ENCODE measurements at places on chromosomes 6 and 20.

DNA sequence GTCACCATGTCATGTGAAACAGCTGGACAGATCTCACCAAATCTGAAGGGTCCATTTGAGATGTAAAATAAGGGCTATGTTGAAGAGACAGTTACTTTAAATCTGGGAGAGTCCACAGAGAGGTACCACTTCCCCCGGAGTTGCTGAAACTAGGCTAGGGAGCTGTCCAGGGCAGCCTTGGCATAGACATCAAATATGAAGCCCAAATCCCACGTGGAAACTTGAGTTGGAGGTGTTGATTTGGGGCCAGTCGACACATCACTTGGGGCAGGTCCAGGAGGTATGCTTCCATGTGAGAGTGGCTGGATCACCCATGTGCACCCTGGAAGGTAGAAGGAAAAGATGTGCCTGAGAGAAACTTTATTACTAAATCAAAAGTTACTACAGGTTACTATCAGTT, 12.0 kb upstream of the SERPINB9 start:
- DNase-seq, result no peak

DNA sequence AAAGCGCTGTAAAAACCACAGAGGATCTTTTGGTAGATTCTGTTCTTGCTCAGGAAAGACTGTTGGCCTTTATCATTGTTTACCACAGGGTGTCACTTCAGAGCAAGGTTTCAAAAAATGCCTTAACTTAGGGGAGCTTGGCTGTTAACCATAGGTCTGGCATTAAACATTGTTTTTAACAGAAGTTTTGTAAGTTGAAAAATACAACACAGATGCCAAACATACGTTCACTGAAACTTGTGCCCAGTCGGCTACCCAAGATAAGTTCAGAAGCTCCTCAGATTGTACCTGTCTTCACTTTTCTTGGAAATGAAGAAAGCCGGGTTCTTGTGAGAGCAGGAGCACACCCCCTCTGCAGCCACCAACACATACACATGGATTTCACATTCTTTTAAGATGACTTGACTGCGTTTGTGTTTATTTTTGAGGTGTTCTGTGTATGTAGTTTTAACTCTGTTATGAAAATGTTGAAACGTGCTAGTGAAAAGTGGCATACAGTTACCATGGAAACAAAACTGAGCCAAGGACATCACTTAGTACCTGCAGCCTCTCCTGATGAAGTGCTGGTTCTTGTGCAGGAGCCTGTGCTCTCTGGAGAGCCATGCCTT, 64.9 kb downstream of the SYCP2L start:
- no peak for DNase-seq

- no peak for DNase-seq
Measured at GRCh38 chr6:15342114-15342513, 96.2 kb downstream of the JARID2 start.

GRCh38 chr6:109048176-109048575, 46.5 kb downstream of the SESN1 start:
- DNase-seq, result no peak

DNA sequence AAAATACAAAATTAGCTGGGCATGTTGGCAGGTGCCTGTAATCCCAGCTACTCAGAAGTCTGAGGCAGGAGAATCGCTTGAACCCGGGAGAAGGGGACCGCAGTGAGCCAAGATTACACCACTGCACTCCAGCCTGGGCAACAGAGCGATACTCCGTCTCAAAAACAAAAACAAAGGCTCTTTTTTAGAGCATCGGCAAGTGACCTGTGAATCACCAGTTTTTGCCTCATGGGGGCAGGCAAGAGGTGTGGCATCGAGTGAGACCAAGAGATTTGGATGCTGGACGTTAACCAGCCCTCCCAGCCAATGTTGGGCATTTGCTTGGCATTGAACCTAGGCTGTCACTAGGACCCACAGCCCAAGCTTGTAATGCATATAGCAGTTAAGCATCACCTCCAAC, 14.6 kb upstream of the CDK5RAP1 start:
- DNase-seq, result no peak

DNA sequence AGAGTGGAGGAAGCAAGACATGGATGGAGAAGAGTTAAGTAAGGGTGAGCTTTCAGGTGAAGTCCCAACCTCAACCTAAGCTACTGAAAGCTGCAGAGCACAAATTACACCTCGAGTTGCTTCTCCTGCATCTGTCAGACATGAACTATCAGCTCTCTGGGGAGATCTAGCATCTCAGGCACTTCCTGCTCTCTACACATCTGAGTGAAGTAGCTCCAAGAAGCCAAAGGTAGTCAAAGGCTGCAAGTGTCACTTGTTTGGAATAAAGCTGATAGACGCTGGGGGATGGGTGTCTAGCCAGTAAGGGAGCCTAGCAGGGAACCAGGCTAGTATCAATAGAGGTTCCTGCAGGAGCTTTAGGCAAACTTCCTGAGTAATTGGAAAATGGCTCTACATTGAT, 228.0 kb downstream of the PLCB1 start:
- DNase-seq, result no peak

- no peak for DNase-seq
Measured at GRCh38 chr20:63014710-63015109, 7.9 kb upstream of the BHLHE23 start.

DNA sequence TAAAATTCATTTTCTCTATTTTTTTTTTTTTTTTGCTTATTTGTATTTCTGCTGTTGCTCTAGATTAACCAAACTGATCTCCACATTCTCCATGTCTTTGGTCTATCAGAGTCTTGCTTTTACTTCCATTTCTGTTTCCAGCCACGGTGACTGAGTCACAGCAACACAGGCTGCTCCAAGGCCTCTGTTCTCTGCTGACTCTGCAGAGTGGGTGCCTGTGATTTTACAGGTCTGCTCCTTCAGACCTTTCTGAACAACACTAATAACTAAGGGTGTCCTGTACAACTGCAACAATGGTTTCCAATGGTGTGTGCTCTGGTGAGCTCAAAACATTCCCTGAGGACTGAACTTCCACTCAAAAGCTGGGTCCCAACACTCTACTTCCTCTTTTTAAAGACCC, 102.3 kb upstream of the BMP2 start:
- no peak for DNase-seq

DNA sequence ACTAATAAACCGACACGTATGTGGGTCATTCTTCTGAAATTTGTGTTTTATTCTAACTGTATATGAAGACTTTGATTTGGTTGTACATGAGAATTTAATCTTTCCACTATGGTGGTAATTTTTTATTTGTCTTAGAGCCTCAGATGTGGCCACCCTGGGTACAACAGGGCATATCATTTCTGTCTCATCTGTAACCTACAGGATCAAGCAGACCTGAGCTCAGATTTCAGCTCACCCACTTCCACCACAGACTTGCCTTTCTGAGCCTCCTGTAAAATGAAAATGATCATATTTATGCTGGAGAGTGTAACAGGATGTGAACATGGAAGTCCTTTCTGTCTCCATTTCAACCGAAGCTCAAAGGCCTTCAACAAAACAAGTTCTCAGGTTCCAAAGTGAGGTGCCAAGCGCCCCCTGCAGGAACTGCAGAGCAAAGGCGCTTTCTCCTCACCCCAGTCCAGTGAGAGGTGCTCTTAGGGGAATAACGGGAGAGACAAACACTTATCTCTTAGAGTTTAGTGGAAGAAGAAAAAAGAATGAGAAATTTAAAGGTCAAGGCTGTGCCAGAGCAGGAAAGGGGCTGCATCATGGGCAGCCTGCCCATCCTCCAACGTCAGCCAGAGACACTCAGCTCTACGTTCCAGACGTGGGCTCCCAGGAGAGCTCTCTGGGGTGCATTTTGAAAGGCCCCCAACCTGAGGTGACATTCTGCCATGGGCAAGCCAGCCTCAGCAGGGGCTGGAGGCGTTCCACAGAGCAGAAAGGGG, 23.0 kb upstream of the CD24 start:
- no peak for DNase-seq

GRCh38 chr20:9027626-9028025, 41.3 kb upstream of the PLCB4 start:
- no peak for DNase-seq

DNA sequence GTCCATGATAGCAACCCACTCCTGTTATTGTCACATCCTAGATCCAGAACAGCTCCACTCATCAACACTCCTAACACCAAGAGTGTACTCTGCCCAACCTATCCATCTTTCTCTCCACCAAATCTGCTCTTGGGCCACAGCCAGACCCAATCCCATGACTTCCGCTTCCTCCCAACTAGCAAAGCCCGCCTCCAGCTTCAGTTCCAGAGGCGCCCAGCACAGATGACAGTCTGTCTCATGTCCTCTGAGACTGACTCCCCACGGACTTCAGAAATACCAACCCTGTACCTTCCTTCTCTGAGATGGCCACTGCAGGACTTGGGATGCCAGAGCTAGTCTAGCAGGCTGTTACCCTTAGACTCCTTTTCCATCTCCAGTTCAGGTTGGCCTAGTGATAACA, 48.6 kb downstream of the DTNBP1 start:
- DNase-seq, result no peak

DNA sequence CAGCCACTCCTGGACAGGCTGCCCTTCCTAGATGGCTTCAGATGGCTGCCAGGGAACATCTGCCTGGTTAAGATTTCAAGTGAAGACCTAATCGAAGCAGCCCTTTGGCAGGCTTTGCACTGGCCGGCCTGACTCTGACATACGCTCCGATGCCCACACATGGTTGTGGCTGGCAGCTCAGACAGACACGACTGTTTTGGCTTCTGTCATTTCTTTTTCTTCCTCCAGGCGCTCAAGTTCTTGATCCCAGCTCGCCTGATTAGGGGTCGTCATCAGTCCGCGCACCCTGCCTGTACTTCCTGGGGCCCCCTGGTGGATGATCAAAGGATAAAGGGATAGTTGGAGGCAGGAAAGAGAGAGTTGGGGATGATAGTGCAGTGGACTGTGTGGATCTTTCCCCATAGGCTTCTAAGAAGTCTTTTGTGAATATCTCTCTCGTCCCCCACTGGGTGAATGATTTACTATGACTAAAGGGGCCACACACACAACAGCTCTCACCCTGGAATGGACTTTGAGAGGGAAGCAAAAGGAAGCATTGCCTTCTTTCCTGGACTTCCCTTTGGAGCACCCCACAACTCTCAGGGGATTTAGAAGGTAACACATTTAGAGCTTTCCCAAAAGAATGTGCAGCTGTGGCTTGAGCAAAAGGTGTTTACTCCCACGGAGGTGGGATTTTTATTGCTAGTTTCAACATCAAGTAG, 21.4 kb upstream of the TRAM2 start:
- DNase-seq, result no peak

GRCh38 chr6:147986846-147987245, 355.8 kb upstream of the SASH1 start:
- DNase-seq, result no peak

DNA sequence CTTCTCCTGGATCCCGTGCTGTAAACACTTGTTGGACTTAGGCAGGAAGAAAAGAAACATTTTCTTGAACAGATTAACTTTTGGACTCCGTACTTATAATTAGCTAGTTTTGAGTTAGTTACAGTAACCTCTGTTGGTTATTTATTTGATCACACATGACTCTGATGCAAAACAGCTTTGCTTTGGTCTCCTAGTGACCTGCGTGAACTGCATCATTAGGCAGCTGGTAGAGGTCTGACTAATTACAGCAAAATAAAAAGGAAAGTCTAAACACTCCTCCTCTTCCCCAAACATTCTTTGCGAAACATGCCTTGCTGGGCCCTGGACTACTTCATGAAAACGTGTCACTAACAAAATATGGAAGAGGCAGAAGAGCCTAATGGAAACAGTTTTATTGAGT, 61.1 kb upstream of the ZFP64 start:
- DNase-seq, result no peak

DNA sequence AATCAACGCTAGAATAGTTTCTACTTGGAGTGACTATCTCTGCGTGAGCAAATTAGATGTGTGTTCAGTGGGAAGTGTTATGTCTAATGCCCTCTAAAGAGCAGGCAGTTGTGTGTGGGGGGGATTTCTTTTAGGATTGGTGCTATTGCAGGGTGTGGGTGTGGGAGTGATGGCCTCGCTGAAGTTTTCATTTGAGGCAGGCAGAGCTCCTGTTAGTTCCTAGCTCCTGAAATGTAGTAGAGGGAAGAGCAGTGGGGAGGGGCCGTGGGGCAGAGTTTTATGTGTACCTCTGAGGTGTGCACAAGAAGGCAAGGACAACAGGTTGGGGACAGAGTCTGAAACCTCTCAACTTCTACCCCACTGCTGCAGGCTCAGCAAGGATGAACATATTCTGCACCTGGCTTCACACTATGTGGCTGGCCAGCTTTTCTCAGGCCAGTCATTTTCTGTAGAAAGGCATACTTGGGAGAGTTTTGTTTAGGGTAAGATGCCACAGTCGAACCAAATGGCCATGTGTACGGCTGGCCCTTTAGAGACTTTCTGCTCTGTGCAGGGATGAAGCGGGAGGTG, 229.2 kb upstream of the SUPT3H start:
- DNase-seq, result no peak

GRCh38 chr6:160733050-160733646, 31.1 kb downstream of the PLG start:
- no peak for DNase-seq

- no peak for DNase-seq
Measured at GRCh38 chr6:148382861-148383260, 40.2 kb downstream of the SASH1 start.

DNA sequence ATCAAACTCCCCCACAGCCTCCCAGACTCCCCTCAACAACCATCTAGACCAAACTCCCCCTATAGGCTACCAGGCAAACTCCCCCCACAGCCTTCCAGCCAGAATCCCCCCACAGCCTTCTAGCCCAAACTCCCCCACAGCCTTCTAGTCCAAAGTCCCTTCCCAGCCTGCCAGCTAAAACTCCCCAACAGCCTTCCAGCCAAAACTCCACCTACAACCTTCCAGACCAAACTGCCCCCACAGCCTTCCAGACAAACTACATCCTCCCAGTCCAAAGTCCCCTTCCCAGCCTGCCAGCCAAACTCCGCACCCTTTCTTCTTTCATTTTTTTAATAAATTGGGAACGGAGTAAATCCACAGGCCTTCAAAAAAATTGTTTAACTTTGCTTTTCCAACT, 37.4 kb upstream of the SYNDIG1 start:
- no peak for DNase-seq

DNA sequence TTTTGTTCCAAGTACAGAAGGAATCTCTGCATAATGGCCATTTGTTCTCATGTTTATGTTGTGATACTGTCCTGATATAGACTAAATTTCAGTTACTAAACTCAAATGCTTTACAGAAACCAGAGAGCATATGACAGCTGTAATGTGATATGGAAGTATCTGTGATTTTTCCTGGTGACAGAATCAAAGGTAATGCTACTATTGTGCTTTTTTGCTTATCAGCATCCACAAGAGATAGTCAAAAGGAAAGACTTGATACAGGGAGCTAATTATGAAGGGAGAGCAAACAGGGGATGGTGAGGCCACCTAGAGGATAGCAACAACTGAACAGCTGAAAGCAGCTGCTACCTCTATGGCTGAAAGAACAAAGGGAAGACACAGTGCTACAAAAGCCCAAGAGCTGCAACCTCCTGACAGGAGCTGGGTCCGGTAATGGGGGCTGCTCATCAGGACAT, 181.4 kb downstream of the PHF3 start:
- no peak for DNase-seq

DNA sequence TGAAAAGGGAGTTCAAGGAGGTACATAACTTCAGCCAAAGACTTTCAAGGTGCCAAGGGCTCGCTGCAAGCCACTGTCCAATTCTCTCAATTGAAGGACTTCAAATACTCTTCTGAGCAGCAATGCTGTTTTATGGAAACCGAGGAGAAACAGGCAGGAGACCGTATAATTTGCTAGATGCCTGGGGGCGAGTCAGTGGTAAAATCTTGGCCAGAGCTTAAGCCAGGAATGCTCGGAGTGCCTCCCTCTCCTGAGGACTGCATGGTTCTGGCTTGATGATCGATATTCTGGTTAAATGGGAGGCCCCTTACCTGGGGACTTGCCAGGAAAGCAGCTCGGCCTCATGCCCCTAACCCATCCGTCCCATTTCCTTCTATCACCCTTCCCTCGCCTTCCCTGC, 35.8 kb upstream of the NOP56 start:
- DNase-seq, result no peak

GRCh38 chr6:73728548-73729205, 32.7 kb downstream of the CD109 start:
- no peak for DNase-seq

All from stimulated activated CD8-positive, alpha-beta memory T cell treated with anti-CD3 and anti-CD28 coated beads, Interleukin-4, amount 100 ng/mL, for 1 hour (primary cell).